ENCODE measurements at places on chromosomes 11 and 22.
A peak's percentile ranks its signal among the peaks of the same experiment; 100 is the strongest.

GRCh38 chr11:72333661-72334060 is 89.7 kb upstream of the PHOX2A start:
- peak; percentile 64 for DNase-seq

DNA sequence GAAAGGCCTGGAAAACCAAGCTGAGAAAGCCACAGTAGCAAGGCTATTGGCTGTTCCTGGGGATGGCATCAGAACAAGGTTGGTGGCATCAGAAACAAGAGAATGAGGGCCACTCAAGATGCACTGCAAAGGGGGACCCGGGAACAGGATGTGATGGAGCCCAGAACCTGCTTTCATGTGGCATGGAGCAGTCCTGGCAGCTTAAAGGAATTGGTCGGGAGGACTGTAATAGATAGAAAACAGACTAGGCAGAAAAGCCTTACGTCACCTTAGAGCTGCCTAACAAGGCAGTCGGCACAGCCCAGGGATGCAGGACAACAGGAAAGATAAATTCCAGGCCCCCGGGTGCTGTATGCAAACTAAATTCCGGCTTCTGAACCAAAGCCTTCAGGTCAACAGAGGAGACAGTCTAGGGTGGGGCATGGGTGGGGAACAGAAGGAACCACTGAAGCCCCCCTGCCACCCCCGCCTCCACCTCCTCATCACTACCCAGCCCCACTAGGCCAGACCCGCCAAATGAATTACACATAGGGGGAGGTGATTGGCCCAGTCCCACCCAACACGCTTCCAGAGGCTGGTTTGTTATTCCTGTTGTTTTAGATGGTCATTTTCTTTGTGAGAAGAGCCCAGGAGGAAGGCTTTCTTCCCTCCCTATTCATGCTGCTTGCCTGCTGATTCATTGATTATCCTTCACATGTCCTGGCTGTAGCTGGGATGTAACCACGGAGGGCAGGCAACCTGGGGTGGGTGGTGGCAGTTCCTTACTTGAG is 25.7 kb upstream of the LRRC55 start:
- no peak for DNase-seq

- peak; percentile 11 for DNase-seq
Measured at GRCh38 chr11:85582111-85582510, 45.0 kb downstream of the DLG2 start.

GRCh38 chr22:20530368-20531153 is 23.2 kb downstream of the MED15 start:
- DNase-seq = no peak

GRCh38 chr11:61966734-61967115 is 709 bp downstream of the FTH1 start:
- DNase-seq = peak; percentile 42

All from activated CD4-positive, alpha-beta T cell treated with anti-CD3 and anti-CD28 coated beads, Interleukin-10, Interleukin-2, amounts not matched to agents 100 ng/mL and 50 ng/mL, durations not matched to agents 16 hours and 8 hours (primary cell).